ENCODE measurements at places on chromosomes 3 and 15.

DNA sequence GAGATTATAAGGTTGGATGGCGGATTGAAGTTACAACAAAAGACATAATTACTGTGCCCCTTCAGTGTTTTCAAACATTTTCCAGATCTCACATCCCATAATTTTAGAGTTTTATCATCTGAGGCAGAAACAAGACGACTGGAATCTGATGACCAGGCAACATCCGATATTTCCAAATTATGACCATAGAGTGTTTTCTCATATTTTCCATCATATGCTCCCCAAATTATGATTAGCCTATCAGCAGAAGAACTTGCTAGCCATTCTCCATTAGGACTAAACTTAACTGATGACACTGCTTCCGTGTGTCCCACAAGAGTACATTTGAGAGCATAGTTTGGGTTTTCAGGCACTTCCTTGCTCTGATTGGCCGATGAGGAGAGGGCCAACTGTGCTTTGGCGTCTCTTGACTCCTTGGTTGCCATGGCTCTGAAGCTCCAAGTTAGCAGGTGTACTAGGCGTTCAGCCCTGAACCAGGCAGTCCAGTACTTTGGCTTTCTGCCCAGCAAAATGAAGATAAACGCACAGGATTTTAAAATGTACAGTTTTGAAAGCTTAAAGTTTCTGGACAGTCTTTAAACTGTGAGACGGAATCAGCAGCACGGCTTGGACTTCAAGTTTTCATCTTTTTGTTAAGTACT is 638 bp downstream of the WDR5B start:
- DNase-seq = peak; percentile 14

DNA sequence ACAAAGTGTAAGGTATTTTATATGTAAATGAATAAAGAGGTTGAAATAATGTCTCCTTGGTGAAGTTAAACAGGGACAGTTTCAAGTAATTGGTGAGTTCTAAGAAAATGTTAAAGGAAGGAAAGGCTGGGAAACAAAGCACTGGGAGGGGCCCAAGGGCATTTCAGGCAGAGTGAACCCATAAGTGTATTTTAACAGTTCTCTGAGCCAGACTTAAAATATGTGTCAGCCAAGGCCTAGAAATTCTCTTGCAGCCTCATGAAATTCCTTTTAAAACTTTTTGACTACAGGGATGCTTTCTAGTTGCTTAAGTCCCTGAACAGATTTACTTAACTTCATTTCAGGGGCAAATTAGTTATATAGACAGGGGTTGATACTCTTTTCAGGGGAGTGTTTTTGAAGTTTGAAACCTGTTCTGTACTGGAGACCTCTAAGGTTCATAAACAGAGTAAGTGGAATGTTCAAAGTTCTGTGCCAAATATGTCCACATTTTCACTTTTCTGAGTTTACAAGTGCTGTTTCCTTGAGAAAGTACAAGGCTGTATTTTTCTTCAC is 77.6 kb downstream of the GALK2 start:
- no peak for DNase-seq

- no peak for DNase-seq
Measured at GRCh38 chr15:87538327-87538834, 718.2 kb downstream of the NTRK3 start.

DNA sequence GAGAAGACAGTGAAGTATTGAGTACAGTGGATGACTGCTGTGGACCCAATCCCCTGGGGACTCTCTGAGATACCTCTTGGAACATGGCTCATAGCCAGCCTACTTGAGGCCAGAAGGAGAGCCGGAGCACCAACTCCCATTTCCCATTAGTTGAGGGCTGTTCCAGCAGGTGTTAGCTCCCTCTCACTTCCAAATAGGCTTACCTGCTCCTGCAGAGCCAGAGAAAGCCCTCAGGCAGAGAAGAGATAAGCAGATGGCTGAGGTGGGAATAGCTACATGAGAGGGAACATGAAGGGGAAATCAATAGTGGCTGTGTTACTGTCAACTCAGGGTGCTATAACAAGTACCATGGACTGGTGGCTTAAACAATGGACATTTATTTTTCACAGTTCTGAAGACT is 4.6 kb upstream of the CCK start:
- no peak for DNase-seq

- no peak for DNase-seq
Measured at GRCh38 chr3:197501496-197501878, 54.3 kb downstream of the BDH1 start.

DNA sequence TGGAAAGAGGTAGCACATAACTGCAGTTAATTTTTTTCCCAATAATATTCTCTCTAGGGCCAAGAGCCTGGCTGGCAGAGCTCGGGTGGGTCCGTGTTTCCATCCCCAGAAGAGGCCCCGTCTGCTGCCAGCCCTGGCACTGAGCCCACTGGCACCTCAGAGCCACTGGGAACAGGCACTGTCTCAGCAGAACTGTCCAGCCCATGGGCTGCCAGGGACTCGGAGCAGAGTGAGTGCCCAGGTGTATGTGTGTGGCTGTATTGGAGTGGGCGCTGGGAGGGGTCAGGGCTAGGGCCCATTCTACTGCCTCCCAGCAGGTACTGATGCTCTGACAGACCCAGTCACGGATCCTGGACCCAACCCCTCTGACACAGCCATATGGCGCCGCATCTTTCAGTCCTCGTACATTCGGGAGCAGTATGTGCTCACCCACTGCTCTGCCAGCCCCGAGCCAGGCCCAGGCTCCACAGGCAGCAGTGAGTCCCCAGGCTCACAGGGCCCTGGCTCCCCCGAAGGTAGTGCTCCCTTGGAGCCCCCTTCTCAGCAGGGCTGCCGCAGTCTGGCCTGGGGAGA is 8.9 kb downstream of the VWA5B2 start:
- DNase-seq = no peak

DNA sequence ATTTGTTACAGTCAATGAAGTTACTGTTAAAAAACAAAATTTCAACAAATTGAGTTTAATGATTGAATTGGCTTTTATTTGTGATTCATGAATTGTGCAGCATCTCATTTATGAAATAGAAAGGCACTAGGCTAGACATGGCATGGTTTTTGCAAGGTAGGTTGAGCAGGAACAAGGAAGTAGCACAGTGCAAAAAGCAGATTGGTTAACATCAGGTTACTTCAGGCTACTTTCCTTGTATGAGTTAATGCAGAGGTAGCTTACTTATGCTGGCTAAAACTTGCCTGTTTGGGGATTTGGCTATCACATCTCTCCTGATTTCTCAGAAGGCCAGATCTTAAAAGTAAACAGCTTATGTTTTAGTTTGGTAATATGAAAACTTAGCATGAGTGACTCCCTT is 23.0 kb upstream of the SV2B start:
- no peak for DNase-seq

- DNase-seq = no peak
Measured at GRCh38 chr3:124861041-124861440, 26.1 kb downstream of the ITGB5 start.

- no peak for DNase-seq
Measured at GRCh38 chr3:16510620-16511319, 2.7 kb downstream of the RFTN1 start.

All from central memory CD8-positive, alpha-beta T cell (primary cell).